Germinal center (tissue), 1 donor: ENCODE measurements at places on chromosomes 7 and 10.

- no peak for DNase-seq
Observed at GRCh38 chr10:102550636-102551210, 47.0 kb downstream of the SUFU start.

GRCh38 chr7:78514634-78515033, 716.1 kb downstream of the PHTF2 start:
- no peak for DNase-seq

DNA sequence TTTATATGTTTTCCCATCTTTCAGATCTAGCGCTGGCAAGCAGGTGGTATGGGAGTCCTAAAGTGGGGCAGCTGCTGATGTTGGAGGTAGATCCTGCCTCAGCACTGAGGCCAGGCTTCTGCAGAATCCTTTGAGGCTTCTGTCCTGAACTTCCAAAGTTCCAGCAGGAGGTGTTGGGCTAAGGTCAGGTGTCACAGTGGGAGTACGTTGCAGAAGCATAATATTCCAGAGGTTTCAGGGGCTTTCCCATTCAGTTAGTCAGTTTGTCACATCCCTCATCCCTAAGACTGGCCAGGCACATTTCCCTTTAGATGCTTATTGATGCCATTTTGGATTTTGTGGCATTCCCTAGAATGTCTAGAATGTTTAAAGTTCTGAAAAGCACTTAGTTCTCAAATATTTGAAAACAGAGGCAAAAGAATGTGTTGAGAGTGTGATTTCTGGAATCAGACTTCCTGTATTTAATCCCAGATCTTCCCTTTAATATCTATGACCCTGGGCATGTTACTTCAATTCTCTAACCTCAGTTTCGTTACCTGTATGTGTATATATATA, 319.1 kb upstream of the PHYHIPL start:
- no peak for DNase-seq

- DNase-seq = no peak
Observed at GRCh38 chr7:72444026-72444776, 32.1 kb upstream of the CALN1 start.
